Activated T-cell treated with anti-CD3 and anti-CD28 coated beads for 24 hours (primary cell): ENCODE measurements at places on chromosomes 11 and 22.

DNA sequence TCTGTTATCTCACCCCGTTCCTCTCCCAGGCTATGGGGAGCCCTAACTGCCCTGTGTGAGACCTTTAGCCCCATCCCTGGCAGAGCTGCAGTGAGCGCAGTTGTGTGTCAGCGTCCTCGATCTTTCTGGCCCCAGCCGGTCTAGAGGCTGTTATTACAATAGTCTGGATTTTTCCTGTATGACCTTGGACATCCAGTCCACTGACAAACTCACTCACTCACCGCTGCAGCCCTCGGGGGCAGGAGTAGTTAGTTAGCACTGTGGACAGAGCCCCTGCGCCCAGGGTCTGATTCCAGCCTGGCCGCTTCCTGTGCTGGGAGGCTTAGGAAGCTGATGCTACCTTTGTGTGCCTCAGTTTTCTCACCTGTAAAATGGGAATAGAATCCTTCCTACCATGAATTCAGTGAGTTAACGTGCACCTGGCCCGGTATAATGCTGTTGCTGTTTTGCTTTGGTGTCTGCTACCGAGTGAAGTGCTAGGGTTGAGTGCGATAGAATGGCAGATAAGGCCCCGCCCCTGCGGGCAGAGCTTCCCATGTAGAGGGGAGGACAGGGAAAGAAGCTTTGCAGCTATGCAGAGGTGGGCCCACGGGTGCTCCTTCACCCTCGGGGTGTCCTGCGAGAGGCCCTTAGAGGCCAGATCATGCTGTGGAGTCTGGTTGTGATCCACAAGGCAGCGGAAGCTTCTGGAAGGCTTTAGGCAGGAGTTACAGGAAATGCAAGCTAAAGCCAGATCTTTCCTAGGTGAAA lies 3.0 kb downstream of the LRP5 start:
- no peak for DNase-seq

- DNase-seq = no peak
Observed at GRCh38 chr11:115222863-115223530, 281.2 kb downstream of the CADM1 start.

DNA sequence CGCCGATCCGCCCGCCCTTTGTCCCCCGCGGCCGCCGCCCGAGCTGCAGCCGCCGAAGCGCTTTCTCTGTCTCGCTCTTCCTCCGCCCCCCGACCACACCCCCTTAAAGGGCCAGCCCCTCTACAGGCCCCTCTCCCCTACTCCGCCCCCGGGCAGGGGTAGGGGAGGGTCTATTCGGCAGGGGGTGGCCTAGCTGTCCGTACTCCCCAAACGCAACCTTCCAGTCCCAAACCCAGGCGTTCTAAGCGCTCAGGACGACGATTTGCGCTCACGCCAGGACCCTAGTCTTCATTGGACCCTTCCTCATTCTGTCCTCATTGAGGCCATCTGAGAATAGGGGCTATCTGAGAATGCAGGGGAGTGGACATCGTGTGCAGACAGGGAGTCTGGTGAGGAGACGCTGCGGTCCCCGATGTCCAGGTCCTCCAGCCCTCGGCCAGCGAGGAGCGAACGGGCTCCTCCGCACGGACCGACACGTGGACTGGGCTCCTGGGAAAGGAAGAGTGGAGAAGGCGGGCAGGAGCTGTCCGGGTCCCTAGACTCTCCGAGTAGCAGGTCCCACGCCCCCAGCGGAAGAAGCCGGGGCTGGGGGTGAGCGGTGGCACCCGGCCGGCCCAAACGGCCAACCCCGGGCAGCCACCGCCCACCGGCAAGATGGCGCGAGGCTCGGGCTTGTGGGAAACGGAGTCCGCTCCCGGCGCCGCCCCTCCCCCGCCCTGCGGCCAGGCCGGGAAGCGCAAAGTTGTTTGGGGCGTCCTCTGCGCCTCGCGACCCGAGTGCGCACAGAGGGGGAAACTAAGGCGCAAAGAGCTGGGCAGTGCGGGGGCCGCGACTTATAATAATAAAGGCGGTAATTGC lies at the start of gene PPP1R14B:
Gene PPP1R14B, minus strand, starts transcription at position 73 of the 858 bp plus-strand sequence. CDS start 270 bp downstream, outside the sequence.
- DNase-seq = peak; percentile 76

GRCh38 chr11:132982772-132983640 lies 549.3 kb downstream of the OPCML start:
- no peak for DNase-seq

DNA sequence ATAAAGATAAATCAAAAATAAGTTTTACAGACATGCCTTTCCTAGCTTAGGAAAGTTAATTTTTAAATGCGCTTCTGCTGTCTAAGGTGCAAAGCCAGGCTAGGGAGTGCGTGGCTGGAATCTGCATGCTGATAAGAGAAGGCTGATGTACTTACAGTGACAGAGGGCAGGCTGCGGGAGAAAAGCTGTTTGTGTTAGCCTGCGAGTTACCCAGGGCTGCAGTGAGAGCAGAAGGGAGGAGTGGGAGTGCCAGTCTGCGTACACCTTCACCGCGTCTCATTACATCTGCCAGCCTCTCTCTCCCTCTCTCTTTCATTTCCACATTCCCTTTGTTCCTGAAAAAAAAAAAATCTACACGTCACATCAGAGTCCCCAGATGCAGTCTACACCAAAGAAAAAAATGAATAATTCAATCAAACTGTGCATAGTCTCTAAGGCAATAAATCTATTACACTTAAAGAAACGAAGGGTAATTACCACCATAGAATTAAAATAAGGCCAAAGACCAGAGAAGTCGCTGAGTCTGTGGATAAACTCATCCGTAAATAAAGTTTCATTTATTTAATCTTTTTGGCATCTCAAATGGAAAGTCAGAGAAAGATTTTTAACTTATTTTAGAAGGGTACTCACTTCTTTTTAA lies 126.4 kb upstream of the C11orf58 start:
- DNase-seq = no peak

- DNase-seq = no peak
Observed at GRCh38 chr11:119506436-119506835, 83.5 kb upstream of the THY1 start.

GRCh38 chr11:21865541-21865940 lies 327.3 kb upstream of the ANO5 start:
- DNase-seq = no peak

DNA sequence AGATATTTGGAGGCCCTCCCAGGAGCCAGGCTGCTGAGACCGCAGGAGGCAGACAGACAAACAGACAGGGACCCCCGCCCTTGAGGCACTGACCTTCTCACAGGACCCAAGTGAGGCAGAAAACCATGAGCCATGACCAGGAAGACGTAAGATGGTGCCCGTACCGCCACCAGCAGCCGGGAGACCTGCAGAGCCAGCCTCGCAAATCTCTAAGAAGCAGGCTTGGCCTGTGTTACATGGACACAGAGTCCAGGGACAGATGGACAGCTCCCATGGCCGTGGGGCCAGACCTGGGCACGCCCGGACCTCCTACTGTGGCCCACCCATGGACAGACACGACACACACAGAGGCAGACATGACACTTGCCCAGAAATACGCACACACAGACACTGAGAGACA lies 30.7 kb upstream of the TOLLIP start:
- DNase-seq = no peak

- no peak for DNase-seq
Observed at GRCh38 chr11:45098929-45099328, 47.5 kb upstream of the PRDM11 start.

DNA sequence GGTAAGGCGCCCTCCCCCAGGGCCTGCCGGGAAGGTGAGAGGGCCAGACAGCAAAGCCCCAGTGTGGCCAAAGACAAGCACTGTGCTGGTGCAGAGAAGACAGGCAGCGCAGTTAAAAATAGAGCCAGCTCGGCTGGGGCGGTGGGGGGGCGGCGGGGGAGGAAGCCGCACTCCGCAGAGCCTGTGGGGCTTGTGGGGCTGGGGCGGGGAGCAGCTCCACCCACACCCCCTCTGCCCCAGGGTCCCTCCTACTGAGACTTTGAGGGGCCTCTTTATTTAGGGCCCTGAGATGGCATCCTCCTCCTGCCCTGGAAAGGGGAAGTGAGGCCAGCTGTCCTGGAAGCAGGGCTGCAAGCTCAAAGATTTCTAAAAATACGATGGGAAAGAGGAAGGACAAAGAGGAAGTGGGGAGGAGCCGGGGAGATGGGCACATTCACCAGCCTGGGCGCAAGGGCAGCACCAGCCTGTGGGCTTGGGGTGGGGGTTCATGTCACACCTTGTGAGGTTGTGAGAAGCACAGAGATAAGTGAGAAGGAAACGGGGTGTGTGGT lies 2.6 kb downstream of the CYTH4 start:
- no peak for DNase-seq

DNA sequence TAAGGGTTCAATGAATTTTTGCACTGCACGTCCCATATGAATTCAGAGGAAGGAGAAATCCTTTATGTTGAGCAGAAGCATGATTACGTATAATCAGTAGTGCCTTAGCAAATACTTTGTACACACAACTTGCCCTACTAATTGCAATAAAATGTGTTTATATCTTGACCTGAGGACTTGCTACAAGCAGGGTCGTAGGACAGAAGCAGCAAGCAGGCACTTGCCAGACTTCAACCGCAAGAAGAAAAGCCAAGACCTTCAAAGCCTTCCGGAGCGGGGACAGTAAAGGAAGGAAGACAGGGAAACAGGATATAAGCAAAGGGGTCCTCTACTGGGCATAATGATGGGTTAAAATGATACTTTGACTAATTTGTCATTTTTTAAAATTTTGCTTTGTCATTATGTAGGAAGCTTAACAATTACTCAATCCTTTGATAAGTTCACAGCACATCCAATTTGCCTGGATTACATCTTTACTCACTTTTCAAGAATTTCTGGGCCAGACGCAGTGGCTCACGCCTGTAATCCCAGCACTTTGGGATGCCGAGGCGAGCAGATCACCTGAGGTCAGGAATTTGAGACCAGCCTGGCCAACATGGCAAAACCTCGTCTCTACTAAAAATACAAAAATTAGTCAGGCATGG lies 23.2 kb upstream of the UBASH3B start:
- no peak for DNase-seq

DNA sequence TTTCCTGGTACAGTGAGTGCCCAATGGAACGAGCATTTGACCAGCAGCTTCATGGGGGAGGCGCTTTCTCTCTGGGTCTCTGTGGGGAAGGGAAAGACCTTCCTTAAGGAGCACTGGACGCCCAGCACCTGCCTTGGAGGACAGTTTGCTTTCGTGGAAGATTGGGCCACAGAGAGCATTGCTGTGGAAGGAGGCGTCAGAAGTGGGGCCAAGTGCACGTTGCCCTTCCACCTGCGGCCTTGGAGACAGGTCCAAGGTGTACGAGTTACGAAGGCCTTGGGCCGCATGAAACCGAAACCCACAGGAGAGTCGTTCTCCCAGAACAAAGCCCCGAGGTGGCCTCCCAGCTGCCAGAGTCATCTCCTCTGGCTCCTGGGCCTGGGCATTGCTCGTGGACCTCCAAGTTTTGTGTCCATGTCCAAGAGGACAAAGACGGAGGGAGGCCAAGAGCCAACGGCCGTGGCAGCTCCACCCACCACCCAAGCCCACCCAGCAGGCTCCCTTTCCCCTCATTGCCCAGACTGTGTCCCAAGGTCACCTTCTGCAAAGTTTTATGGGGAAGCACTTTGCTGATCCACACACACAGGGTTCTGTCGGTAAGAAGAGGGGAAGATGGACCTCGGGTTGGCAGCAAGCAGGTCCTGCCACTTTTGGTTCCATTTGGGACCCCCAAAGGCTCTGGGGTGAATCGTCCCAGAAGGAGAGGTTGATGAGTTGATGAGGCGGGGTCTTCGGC lies 5.8 kb upstream of the NLRP6 start:
- no peak for DNase-seq

DNA sequence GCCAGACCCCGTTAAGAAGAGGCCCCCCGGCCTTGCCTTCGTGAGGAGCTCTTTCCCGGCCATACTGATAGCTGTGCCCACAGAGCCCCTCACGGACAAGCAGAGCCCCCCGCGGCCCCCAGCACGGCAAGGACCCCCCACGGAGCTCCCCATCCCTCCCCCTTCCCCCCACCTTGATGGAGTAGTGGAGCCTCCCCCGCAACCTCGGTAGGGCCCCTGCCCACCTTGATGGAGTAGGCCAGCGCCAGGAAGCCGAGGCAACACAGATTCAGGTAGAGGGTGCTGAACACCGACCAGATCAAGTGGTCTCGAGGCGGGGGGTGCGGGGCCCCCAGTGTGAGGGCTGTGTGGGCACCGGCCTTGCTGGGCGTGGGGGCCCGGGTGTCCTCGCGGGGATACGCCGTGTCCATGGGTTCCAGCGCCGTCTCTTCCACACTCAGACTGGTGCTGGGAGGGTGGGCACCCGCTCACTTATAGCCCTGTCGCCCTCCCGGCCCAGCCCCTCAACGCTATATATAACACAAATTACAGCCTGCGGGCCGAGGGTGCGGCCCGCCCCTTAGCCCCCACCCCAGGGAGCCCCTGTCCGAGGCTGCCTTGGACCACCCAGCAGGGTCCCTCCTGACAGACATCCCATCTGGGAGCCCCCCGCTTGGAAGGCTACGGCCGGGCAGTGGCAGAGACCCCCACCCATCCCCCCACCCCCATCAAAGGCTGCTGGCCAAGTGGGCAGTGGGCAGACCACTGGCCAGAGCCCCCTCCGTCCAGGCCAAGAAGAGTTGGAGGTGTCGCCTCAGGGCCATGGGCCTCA lies at the start of gene IFITM5:
Gene IFITM5, minus strand, starts transcription at position 446 of the 811 bp plus-strand sequence. Its CDS starts 36 bp downstream, at position 410.
- DNase-seq = no peak

- no peak for DNase-seq
Observed at GRCh38 chr11:111627591-111627990, 25.3 kb downstream of the SIK2 start.

GRCh38 chr11:12771875-12772274 lies 97.7 kb downstream of the TEAD1 start:
- DNase-seq = no peak

DNA sequence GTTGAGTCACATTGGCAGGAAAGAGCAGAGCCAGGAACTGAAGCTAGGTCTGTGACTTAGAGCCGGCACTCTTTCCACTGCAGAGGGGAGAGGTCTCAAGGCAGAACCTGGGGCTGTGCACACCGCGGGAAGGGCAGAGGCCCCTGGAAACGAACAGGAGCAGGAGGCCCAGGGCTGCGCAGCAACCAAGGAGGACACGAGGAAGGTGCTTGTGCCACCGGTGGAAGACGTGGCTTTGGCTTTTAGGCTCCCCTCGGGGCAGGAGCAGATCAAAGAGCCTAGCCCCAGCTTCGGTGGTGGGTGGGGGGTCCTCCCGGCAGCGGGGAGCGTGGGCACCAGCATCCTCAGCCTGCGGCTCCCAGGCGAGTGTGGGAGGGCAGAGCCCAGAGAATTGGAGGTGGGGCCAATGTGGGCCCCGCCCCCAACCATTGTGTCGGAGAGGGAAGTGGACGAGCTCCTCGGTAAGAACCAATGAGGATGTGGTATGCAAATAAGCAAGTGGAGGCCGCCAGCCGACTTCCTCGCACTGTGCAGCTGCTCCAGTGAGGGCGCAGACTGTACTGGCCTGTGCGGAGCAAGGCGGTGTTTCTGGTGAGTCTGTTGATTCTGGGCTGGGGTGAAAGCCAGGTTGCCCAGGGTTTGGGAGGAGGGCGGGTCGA lies at the start of gene CCDC116:
Gene CCDC116, plus strand, starts transcription at position 524 of the 659 bp plus-strand sequence. CDS start 422 bp downstream, outside the sequence.
- DNase-seq = peak; percentile 46

DNA sequence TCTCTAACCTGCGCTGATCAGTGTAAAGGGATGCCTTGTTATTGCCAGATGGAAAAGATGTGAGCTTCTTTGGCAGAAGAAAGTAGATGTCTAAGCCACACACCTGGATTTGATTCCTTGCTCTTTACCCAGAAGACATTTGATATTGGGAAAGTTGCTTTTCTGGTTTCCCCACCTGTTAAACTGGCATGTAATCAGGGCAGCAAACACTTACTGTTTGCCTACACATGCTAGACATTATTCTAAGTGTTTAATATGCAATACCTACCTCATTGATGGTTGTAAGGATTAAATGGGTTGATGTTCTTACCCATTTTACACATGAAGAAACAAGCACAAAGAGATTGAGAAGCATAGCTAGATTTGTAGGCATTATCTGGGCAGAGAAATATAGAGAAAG lies 16.6 kb downstream of the ASRGL1 start:
- no peak for DNase-seq

- no peak for DNase-seq
Observed at GRCh38 chr22:37069319-37069718, 17.8 kb downstream of the KCTD17 start.

- DNase-seq = no peak
Observed at GRCh38 chr11:74354036-74354435, 42.6 kb upstream of the P4HA3 start.
